ENCODE measurements at places on chromosomes 7 and 10.

GRCh38 chr10:58435297-58435985 is 50.2 kb downstream of the TFAM start:
- peak; percentile 100 for DNase-seq

DNA sequence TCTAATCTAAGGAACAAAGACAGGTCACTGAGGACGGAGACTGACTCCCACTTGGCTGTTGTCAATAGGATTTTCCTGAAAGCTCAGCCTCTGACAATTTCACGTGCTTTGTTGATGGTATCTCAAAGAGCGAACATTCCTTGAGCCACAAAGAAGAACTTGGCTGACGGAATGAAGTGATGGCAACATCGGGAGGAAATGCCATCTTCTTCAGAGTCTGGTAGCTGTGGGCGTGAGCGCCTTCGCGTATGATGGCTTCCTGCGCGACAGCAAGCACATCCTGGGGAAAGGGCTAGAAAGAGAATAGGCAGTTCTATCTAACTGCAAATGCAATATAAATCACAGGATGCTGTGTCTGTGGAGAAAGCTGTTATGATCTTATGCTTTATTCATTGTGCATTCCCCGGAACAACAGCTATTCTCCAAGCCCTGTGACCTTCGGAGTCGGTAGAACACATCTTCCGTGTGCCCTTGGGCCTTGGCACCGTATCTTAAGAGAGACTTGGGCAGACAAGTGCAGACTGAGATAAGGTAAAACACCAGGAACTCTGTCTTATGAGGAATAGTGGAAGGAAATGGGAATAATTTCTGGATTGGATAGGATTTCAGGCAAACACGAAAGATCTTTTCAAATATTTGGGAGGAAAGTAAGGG is 19.6 kb upstream of the GTPBP4 start:
- DNase-seq, result peak; percentile 37

- no peak for DNase-seq
Observed at GRCh38 chr7:138235207-138235606, 158.9 kb downstream of the AKR1D1 start.

- DNase-seq, result no peak
Observed at GRCh38 chr10:4617589-4617988, 208.4 kb upstream of the AKR1E2 start.

DNA sequence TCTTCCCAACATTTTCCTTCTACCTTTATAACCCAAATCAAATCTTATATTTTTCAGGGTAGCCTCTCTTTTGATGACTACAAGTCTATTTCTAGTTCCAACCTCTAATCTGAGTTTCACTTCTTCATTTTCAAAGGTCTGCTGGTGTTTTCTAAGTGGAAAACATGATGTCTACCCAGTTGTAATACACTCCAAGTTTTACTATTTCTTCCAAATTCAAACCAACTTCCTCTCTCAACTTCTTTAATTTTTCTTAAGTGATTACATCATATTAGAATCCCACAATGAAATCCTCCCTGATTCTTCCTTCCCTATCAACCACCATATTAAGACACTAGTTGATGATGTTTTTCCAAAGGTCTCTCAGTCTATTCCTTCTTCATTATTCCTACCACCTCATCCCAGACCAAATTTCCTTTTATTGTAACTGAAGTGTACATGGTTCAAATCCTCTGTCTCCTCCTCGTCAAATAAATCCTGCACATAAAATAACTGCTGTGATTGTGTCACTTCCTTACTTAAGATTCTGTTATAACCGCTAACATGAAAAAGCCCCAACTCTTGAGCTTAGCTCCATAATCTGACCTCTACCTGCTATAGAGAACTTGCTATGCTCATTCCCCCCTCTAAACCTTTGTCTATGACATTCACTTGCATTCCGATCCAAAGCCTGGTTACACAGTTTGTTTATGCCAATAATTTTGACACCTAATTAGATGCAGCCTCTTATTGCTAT is 12.7 kb downstream of the TAS2R38 start:
- DNase-seq, result no peak

DNA sequence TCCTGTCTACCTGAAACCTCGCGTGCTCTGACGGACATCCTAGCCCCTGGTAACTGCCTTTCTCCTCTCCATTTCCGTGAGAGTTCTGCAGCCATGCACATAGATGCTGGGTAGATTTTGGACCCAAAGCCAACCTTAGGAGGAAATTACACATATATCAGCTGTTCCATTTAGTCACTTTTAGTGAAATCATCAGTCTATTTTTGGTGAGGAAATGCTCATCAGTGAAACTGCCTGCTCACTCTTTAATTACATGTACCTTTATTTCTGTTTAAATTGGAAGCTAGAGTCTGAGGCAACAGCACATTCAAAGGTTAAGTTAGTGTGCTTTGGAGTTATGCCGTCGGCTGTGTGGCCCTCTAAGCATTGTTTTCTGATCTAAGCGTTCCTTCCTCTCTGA is 231.3 kb downstream of the WDR37 start:
- DNase-seq, result no peak

GRCh38 chr7:39005461-39005860 is 27.8 kb downstream of the POU6F2 start:
- DNase-seq, result no peak

DNA sequence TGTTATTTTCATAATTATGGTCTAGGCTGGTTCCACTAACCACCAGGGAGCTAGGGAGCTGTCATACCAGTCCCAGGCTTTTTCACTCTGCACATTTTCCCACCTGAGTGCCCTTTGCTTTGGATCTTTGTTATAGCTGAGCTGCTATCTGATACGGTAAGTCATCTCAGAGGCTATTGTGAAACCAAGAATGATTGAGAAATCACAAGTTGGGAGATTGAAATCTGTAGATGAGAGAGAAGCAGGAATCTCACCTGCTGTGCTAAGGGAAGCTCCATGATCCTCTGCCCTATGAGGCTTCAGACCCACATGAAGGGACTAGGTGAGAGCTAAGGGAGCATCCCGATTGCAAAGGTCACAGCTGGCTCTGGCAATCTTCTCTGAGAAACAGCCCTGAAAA is 307.8 kb downstream of the REEP3 start:
- DNase-seq, result no peak

DNA sequence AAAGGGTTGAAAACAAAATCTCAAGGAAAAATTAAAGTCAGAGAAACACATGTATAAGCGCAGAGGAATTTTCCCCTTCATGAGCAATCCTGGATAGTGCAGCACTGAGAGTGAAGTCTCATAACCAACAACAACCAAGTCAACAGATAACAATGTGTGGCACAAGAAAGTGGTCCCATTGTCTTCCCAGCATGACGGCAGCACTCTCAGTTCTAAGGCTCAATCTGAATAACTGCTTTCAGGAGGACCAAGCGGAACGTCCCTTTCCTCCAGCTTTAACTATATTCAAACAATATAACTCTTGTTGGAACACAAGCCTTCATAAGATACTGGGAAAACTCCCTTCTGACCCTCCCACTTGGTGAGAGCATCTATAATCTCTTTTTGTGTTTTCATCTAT is 137.9 kb downstream of the RAPGEF5 start:
- no peak for DNase-seq

- DNase-seq, result no peak
Observed at GRCh38 chr10:75764974-75765788, 333.8 kb downstream of the LRMDA start.

DNA sequence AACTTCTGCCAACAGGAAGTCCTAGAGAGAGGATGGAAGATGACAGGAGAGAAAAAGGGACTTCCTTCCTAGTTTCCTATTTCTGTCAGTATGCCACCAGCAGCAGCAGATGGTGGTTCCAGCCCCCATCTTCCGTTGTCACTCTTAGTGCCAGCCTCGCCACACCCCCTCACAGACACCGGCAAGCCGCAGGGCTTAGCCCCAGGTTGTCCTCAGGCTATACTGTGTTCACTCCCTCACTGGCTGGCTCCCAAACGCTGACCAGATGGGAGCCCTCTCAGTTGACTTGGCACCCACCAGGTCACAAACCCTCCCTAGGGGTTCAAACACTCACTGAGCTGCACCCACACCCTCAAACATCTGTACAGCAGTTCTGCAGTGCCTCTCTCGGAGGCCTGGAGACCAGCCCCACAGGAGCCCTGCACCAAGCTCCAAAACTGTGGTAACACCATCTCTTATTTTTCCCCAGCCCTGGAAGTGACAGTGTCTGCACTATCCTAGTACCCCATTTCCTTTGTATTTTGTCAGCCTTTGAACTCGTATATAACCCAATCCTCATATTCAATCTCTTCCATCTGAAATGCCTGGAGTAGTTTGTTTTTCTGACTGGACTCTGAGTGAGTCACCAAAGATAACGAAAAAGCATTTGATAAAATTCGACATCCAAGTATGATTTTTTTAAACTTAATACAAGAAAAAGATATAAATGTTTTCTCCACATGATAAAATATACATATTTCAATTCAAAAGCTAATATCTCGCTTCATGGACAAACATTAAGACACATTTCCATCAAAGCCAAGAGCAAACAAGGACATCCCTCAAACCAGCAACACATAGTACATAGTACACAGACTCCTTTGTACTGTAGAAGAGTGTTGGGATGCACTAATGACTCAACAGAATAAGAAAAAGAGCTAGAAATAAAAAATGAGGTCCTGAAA is 34.5 kb downstream of the SMURF1 start:
- peak; percentile 49 for DNase-seq

GRCh38 chr7:151923097-151923876 is 33.0 kb upstream of the GALNTL5 start:
- DNase-seq, result no peak

- DNase-seq, result peak; percentile 25
Observed at GRCh38 chr10:12332572-12333379, 16.6 kb upstream of the CAMK1D start.

DNA sequence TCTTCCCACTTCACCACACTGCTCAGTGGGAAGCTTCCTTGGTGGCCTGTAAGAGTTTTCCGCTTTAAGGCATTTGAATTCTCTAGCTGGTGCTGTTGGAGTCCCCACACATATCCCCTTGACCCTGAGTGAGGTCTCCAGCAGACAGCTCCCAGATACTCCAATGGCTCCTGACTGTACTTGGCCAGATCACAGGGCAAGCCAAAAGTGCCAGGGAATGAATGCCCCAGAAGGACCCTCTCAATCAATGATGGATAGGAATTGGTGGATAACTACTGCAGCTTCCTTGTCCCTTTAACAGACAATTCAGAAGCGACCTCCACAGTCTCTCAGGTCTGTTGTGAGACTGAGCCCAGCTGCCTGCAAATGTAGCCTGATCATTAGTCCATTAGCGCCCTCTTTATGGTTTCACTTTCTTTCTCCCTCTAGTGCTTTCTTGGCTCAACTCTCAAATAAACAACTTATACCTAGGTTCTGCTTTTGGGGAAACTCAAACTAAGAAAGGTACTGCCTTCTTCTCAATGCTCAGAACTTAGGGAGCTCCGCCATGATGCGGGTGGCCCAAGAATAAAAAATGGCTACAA is 283.0 kb downstream of the TCF7L2 start:
- no peak for DNase-seq

GRCh38 chr7:42224391-42225003 is 12.5 kb downstream of the GLI3 start:
- no peak for DNase-seq

GRCh38 chr10:69738071-69738470 is 63.6 kb upstream of the COL13A1 start:
- no peak for DNase-seq

DNA sequence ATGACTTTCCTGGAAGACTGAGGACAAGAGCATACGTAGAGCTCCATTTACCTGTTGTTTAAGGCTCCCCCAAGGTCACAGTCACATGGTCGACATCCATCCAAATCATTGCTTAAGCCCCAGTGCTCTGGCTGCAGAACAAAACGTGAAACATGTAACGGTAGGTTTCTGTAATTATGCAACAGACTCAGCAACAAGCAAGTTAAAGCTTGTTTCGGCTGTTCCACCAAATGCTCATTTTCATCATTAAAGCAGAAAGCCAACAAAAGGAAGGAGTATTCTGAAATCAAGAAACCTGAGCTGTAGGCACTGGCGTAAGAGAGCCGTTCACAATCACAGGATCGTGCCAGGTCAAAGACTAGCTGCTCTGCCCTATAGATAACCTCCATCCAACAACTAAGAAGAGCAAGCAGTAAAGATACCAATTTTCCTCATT is 30.0 kb downstream of the LAMB1 start:
- no peak for DNase-seq

DNA sequence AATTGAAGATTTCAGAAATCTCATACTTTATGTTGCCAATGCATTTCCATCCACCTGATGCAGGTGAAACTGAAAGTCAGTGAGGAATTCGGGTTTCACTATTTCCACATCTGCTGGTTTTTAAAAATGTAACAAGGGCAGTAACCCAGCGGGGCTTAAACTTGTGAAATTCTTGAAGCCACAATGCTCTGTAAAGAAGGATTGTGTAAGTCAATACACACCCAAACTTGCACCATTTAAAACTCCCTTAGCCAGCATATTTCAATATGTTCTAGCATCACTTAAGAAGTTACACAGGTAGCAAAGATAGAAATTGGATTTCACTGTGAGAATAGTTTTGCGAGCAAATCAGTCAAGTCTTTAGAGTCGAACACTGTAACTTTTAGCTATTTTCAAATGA is 386.1 kb downstream of the PLXDC2 start:
- no peak for DNase-seq

DNA sequence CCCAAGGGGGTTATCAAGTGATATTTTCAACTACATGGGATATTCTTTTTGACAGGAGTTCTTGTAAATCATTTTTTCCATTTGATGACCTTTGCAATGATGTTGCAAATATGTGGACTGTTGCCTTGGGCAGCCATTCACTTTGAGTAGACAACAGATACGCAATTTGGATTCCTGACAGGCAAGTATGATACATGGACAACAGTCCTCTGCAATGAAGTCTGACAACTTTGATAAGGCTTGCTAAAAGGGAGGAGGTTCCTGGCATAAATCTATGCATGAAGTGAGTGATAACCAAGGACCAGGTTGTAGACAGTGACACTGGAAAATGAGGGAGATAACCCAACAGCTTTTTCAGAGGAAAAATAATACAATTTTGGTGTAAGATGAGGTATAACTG is 17.7 kb downstream of the LRRD1 start:
- no peak for DNase-seq

DNA sequence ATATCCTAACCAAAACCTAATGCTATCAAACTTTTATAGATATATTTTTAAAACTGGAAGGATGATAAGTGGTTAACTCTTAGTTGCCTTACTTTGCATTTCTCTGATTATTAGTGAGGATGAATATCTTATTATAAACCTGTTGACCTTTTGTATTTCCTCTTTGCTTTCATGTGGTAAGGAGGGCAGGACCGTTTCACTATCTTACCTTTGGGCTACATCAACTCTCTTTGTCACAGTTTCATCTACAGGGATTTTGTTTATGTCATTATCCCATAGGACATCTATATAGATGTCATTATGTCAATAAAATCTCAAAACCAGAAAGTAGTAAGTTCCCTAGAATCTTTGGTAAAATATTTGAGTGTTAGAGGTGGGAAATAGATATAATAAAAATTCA is 219.3 kb downstream of the THSD7A start:
- DNase-seq, result no peak

GRCh38 chr7:156218544-156219306 is 406.5 kb upstream of the SHH start:
- DNase-seq, result no peak

DNA sequence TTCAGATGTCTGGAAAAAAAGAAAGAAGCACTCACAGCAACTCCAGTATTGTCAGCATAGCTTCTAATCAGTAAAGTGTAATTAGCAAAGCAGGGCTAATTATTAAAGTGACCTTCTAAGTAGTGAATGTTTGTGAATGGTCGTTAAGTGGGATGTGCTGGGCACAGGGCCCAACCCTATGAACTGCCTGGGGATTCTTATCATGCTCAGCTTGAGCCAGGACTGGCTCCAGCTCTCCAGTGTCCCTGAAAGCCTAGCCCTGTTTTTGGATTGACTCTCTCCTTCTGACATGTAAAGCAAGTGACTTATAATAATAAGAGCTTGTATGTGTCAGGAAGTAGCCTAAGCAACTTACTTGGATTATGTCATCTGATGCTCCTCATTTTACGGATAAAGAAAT is 9.5 kb upstream of the TBX20 start:
- no peak for DNase-seq

All from astrocyte (in vitro differentiated cells and primary cell).